ENCODE measurements at places on chromosomes 12 and 14.

DNA sequence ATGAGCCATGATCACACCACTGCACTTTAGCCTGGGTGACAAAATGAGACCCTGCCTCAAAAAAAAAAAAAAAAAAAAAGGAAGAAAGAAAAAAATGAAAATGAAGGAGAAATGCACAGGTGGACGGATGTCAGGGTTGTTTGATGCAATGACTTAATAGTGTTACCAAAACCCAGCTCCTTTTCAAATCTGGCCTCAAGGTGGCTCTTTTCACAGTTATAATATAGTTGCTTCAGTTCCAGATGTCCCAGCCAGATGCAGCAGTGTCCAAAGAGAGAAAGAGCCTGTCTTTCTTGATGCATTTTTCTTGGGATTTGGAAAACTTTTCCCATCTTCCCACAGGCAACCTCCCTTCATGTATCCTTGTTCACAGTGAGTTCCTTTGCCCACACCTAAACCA is 36.5 kb downstream of the KCNMB4 start:
- no peak for DNase-seq

DNA sequence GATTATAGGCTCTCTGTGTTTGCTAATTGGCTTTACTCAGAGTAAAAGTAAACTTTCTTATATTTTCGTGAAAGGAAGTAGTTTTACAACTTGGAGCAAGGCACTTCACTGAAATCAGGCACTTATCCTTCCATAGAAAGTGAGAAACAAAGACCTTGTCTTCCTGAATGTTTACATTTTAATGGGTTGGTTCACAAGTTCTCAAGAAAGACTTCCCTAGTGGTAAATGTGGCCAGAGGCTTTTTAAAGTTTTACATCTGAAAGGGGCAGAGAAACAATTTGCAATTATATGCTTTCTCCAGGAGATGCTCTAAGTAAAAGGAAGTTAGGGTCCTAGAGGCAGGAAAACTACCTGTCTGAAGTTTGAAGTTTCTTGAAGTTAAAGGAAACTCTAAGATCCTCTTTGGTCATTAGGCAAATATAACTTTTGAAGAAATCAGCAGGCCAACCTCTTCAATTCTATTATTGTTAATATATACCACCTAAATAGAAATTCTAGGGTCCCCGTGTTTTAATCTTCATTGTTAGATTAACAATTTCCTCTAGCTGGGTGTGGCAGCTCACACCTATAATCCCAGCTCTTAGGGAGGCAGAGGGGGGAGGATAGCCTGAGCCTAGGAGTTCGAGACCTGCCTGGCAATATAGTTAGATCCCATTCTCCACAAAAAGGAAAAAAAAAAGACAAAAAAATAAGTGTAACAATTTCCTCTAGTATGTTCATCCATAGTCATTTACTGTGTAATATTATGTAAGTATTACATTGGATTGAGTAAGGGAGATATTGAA is 644.9 kb upstream of the FOXG1 start:
- no peak for DNase-seq

GRCh38 chr14:45136399-45136798 is 669 bp downstream of the FANCM start:
- no peak for DNase-seq

- DNase-seq = no peak
These were observed 184.7 kb downstream of the SRGAP1 start for GRCh38 chr12:64029013-64029857.

- DNase-seq = no peak
These were observed 70.7 kb downstream of the PLEKHA5 start for GRCh38 chr12:19200261-19200660.

DNA sequence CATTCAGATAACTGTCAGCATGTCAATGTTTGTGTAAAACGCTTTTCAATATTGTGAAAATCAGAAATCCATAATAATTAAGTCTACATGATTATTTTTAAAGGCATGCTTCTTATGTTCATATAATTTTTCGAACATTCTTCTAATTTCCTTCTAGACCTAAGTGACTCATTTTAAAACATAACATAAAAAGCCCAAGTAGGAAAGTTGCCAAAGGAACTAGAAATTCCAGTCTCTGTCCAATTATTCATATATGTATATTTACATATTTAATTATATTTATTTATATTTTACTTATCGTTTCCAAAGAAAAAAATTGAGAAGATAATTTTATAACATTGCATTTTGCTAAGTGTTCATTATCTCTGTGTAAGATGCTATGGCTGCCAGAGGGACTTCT is 110.4 kb downstream of the TMTC1 start:
- DNase-seq = no peak

DNA sequence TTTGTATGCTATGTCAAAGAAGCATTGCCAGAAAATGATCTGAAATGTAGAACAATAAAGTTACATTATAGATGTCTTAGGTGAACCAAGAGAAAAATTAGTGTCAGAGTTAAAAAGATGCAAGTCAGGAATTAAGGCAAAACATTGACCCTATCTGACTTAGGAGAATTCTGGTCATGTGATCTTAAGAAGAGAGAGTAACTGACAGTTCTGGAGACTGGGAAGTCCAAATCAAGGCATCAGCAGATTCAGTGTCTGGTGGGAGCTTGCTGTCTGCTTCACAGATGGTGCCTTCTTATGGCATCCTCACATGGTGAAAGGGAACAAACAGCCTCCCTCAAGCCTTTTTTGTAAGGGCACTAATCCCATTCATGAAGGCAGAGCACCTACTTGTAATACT is 42.8 kb downstream of the BICD1 start:
- DNase-seq = no peak

DNA sequence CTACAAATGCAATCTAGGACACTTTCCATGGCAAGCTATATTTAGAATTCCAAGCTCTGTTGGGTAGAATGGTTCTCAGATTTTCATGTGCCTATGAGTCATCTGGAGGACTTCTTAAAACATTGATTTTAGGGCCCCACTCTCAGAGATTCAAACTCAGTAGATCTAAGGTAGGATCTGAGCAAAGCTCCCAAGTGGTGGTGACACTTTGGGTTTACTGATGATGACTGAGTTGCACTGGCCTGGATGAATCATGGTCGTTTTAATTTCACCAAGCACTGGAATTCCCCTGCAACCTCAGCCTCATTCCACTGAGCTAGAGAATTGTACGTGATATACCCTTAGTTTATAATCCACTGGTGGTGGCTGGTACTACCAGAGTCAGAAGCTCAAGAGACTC is 86.5 kb downstream of the PPM1H start:
- no peak for DNase-seq

- DNase-seq = no peak
These were observed 11.8 kb downstream of the P2RX7 start for GRCh38 chr12:121144416-121144914.

- DNase-seq = peak; percentile 31
These were observed 342.7 kb downstream of the CACNA1C start for GRCh38 chr12:2395354-2395977.

GRCh38 chr14:92785667-92786426 is 8.3 kb upstream of the GOLGA5 start:
- no peak for DNase-seq

GRCh38 chr12:95554532-95555071 is 3.3 kb upstream of the USP44 start:
- no peak for DNase-seq

DNA sequence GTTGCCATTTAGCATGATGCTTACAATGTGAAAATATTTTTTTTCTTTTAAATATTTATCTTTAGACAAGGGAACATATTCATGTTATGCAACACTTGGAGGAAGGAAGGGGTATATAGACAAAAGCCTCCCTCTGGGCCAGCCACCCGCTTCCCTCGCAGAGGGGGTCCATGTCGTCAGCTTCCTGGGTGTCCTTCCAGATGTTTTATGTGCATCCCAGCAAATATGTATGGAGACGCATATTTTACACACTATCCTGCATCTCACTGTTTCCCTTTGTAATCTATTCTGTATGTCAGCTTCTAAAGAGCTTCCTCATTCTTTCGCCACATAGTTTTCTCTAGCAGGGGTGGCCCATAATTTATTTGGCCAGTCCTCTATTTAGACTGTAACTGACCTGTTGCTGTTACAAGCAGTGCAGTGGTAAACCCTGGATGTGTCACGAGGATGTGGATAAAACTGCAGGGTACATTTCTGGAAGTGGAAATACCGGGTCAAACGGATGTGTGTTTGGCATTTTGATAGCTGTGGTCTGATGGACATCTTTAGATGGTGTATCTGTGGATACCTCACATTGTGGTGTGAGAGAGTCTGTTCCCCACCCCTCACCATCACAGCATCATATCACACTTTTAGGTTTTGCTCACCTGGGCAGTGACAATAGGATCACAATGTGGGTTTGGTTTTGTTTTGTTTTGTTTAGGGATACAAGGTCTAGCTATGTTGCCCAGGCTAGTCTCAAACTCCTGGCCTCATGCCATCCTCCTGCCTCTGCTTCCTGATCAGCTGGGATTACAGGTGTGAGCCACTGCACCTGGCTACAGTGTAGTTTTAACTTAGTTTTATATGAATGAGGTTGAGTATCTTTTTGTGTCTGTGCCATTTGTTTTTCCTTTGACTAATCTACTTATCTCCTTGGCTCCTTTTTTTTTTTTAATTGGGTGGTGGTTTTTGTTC is 31.6 kb downstream of the FAM222A start:
- no peak for DNase-seq

DNA sequence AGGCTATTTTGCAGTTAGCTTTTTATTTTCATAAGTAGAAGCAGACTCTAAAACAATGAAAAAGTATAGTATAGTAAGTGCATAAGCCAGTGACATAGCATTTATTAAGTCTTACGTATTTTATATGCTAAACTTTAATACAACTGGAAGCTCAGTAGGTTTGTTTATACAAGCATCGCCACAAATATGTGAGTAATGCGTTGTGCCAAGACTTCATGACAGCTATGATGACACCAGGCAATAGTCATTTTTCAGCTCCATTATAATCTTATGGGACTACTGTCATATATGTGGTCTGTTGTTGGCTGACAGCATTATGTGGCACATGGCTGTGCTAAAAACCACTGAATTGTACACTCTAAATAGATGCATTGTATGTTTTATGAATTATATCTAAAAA is 40.3 kb downstream of the SLC38A2 start:
- DNase-seq = no peak

DNA sequence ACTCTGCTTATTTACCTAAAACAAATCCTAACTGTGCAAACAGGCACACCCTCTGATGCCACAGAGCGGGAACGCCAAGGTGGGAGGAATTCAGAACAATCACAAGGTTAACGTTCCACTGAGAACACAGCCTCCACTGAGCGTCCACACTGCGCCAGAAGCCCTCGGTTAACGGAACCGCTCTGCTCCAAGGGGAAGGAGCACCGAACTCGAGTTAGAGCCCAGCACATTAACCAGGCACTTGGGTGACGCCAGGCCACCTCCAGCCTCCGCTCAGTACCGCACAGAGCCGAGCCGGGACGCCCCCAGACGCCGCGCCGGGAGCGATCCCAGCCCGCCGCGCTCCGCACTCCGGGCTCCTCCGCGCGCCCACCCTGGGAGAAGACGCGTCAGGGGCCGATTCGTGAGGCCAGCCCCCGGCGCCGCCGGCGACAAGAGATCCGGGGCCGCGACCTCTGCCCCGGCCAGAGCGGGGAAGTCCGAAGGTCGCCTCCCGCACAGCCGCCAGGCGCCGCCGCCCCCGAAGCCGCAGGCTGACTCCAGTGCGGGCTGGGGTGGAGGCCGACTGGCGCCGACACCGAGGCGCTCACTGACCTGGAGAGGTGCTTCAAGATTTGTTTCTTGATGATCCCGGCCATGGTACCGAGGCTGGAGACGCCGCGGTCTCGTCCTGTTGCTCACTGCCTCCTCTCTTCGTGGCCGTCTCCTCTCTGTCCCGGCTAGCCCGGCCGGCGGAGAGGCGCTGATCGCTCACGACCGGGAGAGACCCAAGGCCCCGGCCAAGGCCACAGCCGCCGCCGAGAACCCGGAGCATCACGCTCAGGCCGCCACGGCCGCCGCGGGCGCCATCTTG is 450 bp downstream of the BLTP3B start:
- DNase-seq = peak; percentile 28

- no peak for DNase-seq
These were observed 3.4 kb downstream of the MMP17 start for GRCh38 chr12:131831635-131832041.

DNA sequence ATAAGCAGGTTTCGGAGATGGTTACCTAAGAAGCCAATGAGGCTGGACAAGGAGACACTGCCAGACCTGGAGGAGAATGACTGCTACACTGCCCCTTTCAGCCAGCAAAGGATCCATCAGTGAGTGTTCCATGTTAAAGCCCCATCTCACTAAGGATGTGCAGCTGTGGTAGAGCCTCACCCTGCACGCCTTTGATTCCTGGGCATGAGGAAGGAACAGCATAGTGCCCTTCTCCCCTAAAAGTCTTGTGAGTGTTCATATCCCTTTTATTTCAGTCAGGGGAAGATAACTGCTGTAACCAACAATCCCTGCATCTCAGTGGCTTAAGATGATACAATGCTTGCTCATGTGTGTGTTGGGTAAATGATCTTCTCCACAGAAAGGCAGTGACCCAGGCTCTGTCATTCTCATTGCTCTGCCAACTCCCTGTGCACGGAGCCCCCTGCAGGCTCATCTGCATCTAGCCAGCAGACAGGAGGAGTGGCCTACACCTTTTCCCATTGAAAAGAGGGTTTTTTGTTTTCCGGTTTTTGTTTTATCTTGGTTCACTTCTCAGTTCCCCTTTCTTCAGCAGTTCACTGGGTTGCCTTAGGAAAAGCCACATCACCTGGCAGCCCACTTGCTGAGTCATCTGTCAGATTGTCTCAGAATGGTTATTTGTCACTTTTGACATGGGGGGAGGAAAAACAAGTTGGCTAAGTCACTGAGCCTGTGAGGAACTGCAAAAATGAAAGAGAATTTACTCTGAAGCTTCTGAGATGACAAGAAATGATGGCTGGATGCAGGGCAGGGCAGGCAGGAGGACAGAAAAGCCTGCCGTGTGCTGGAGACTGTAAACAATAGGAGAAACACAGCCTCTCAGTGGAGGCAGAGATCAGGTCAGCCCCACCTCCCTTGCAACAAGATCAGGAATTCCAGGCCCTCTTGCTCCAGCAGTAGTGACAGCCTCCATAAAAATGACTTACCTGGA is 193.3 kb downstream of the ANO4 start:
- DNase-seq = no peak

All from activated CD4-positive, alpha-beta T cell treated with anti-CD3 and anti-CD28 coated beads for 24 hours (primary cell).